ENCODE measurements at places on chromosomes 5 and 9. TPM values are rescaled to one million over a fixed set of nuclear protein-coding genes. Genes with fewer than 3 reads are reported as not detected.

DNA sequence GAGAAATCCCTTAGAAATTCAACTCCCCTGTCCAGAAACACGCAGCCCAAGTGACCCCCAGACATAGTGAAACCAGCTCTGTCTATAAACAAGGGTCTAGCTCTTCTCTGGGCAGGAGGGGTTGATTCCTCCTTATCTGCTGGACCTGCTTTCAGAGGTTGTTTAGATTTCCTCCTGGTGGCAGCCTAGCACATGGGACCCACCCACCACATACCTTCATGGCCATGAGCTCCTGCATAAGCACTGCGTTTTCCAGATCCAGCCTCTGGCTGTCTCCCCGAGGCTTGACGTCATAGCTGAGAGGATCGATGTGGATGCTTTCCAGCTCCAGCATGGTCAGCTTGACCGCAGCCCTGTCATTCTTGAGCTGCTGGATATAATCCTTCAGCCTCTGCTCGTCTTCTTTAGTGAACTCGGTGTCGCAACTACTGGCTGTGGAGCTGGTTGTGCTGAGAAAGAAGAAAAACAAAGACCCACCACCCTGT, 77.0 kb downstream of the DCP2 start:
- DNase-seq, result peak; percentile 72

GRCh38 chr5:150142959-150143349, 12.7 kb downstream of the PDGFRB start:
- DNase-seq, result peak; percentile 98

- no peak for DNase-seq
Measured at GRCh38 chr5:83507431-83507830, 35.9 kb downstream of the VCAN start.

GRCh38 chr9:111836311-111836710, 41.6 kb upstream of the SHOC1 start:
- peak; percentile 30 for DNase-seq

GRCh38 chr5:52838326-52839015, 50.8 kb downstream of the ITGA1 start:
- peak; percentile 76 for DNase-seq

DNA sequence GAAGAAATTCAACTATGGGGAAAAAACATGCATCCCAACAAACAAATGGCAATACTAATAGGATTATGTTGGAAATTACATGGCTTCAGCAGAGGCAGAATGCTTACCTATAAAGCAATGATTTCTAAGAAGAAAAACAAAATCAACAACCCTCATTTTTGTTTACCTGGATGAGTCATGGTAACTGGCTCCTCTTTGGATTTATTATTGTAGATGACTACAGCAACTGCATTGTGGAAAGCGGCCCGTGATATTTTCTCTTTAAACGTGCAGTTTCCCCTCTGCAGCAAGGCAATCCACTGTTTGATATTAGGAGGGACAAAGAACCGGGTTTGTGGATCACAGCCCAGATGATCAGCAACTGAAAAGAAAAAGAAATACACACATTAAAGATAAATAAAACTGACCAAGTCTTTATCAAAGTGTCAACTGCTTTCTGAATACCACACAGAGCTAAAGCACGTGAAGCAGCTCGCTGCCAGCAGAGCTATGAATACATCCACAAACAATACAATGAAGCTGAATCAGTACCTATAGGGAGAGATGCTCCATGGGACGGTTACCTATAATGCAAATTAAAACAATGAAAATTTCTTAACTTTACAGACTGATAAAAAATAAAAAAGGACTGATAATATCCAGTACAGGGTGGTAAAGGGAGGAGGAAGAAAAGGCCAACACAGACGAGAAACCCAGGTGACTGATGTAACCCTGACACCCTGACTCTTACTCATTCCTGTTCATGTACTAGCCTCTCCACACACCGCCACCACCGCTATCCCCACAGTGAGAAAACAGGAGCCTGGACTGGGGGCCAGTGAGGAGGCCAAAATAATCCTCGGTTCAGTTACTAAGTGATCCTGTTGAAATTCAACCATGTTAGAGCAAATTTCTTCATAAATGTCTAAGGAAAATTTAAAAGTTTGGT, 31.0 kb downstream of the RNF130 start:
- no peak for DNase-seq

DNA sequence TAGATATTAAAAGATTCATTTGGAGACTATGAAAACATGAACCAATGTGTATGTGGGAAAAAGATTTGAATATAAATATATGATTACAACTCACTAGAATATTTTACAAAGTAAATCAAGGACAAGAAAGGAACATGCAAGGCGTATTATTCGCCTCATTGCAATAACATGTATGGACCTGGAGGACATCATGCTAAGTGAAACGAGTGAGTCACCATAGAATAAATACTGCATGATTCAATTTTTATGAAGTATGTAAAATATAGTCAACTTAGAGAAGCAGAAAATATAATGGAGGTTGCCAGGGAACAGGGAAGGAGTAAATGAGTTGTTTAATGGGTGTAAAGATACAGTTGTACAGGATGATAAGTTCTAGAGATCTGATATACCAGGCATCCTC, 4.9 kb downstream of the TXNDC8 start:
- no peak for DNase-seq

DNA sequence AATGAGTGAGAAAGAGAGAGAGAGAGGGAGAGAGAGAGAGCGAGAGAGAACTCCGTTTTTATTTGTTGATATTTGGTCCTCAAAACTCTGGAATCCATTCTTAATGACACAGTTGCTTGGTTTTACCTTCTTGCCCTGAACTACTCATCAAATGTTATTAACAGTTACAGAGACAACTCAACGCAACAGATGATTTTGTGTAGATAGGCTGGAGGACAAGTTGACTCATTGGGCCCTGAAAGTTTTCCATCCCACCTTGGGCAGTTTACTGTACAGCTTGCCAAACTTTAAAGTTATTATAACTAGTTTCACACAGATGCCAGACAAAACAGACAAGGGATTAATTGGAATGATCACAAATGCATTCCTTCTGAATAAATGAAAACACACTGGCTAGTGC, 339.9 kb downstream of the ARL15 start:
- peak; percentile 18 for DNase-seq

DNA sequence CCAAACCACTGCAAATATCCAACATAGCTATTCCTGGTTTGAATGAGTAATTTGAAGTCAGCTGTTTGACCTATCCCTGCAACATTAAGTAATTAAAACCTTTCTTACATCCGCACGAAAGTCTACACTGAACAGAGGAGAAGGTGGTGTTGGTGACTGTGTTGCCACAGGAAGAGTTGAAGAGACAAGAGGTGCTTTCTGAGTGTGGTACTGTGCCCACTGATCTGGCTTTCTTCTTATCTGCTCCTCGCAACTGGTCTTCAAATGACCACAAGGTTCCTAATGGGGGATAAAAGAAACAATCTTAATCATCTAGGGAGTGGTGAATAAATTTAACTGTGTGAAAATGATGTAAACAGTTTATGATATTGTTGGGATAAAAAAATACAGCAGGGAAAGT, 29.4 kb upstream of the PDCL start:
- DNase-seq, result no peak

DNA sequence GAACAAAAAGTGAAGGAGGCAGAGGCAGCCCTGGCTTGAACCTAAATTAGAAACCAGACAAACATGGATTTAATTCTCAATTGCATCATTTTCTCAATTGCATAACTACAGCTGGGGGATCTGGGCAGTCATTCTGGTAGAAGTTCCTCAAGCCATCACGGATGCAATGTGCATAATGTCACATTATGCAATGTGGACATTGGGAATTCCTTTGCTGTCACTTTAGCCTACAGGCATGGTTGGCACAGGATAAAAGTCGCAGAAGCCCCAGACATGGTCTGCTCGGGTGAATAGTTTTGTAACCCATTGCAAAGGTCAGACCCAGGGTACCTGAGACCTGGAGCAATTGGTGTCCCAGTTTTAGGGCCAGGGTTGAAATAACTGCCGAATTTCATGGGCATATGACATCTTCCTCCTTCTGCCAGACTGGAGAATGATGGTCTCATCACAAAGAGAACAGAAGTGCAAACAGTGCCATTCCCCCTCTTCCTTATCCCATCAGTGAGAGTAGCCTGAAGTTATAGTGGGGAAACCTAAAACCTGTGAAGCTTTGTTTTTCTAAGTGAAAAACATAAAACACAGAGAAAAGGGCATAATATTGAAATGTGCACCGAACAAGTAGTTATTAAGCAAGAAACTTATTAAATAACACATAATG, 290.8 kb downstream of the MSX2 start:
- DNase-seq, result no peak

DNA sequence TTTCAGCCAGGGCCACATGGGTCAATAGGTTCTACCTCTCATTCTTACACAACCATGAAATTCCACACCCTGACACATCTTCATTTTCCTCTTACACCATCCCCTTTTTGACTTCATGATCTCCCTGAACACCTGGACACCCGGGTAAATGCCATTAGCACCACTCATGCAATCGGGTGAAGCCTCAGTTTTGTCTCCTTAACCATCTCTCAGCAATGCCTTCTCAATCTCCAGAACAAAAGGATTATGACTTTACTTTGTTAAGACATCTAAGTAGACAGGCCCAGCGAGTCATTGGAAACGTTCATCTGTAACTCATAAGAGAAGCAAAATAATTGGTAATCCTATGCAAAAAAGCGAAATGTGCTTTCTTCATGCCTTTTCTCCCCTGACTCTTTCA, 49.9 kb downstream of the ADAMTS12 start:
- peak; percentile 27 for DNase-seq

GRCh38 chr9:89879276-89879675, 274.5 kb downstream of the GADD45G start:
- DNase-seq, result no peak

DNA sequence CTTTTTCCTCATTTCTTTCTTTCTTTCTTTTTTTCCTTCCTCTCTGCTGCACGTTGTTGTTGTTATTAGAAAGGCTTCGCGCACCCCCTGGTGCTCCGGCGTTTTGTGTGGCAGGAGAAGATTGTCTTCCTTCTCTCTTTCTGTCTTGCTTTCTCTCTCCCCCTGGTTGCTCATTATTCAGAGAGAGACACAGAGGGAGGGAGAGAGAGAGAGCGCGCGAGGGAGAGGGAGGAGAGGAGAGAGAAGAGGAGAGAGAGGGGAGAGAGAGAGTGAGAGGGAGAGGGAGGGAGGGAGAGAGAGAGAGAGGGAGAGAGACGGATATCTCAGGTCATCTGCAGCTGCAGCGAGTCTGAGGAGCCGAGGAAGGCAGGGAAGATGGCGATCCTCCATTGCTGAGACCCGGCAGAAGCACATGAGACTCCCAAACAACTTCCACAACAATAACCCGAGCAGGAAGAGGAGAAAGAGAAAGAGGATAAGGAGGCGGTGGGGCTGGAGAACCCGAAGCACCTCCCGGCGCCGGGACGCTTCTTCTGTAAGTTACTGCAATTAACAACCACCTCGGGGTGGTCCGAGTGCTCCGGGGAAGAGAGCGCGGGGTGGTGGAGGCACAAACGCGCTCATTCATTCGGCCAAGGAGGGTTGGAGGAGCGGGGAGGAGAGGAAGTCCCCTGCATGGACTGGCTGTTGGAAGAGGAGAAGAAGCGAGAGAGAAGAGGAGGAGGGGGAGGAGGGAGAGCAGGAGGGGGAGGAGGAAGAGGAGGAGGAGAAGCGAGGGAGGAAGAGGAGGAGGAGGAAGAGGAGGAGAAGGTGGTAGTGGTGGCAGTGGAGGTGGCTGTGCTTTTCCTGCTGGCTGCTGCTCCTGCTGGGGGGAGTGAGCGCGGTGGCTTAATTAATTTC, at the start of gene ZNF462:
ZNF462 (plus strand) TSS at position 346 of the 900 bp plus-strand sequence. CDS start 60,218 bp downstream, outside the sequence.
- DNase-seq, result peak; percentile 79

GRCh38 chr5:74092766-74093165, 466.8 kb downstream of the ARHGEF28 start:
- no peak for DNase-seq

GRCh38 chr9:86975036-86975435, 27.7 kb upstream of the GAS1 start:
- DNase-seq, result no peak

- no peak for DNase-seq
Measured at GRCh38 chr5:82287625-82288024, 9.5 kb upstream of the RPS23 start.

- DNase-seq, result peak; percentile 29
Measured at GRCh38 chr5:140402258-140403074, 833 bp downstream of the ANKHD1 start.

GRCh38 chr9:132197856-132198550, 36.1 kb downstream of the NTNG2 start:
- no peak for DNase-seq

DNA sequence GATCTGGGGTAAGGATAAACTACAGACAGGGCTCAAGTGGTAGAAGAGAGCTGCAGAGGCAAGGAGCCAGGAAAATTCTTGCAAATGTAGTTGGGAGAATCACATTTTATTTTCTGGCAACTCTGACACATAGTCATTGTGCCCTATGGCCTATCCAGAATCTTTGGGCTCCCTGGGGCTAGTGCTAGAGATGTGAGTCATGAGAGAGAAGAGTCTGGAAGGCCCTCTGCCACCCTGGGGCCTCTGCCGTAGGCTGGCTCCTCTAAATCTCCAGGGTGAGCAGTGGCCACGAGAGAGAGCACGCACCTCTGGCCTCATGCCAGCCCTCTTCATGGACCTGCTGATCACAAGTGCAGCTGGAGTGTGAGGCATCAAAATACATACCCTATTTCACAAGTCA, 74.3 kb upstream of the SSBP2 start:
- DNase-seq, result peak; percentile 72

DNA sequence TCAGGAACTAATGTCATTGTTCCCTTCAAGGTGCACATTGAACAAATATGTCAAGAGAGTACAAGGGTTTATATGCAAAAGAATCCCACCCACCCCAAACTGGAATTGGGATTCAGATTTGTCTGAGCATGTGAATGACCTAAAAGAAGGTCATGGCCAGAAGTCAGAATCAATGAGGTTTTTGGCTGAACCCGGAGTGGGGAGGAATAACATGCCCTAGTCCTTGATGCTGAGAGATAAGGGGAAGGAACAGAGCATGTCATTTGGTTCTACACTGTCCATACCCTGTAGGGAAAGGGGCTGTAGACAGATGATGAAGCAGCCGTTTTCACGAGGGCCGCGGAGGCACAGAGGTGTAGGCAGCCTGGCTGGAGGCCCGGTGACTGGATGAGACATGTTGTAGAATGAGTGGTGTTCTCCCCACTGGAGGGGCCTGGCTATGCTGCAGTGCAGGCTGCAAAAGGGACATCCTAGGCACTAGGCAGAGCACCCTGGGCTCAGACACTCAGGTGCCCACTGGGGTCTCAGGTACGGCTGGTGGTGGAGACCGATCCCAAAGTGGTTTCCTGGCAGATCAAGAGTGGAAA, 65.9 kb downstream of the ZFAND5 start:
- DNase-seq, result no peak

- no peak for DNase-seq
Measured at GRCh38 chr5:33933723-33934169, 2.4 kb upstream of the RXFP3 start.

- no peak for DNase-seq
Measured at GRCh38 chr9:95770653-95771131, 104.8 kb upstream of the ERCC6L2 start.

GRCh38 chr5:15858326-15858725, 321.3 kb downstream of the MARCHF11 start:
- DNase-seq, result no peak

LRRC26 gene
- total RNA-seq, result not detected

DMRT3 gene
- not detected for total RNA-seq

WNT8A gene
- total RNA-seq, result not detected

WDR70 gene
- 33.1 TPM for total RNA-seq

PALM2AKAP2 gene
- total RNA-seq, result 20.6 TPM

ZDHHC11 gene
- total RNA-seq, result 0.36 TPM

MYMK gene
- total RNA-seq, result not detected

CCL27 gene
- total RNA-seq, result 0.18 TPM

FRMD3 gene
- total RNA-seq, result under 0.01 TPM

CTXN3 gene
- not detected for total RNA-seq

Measured in IMR-90 (cell line).